Left renal pelvis (tissue), 4 donors: ENCODE measurements at places on chromosomes 7 and 10.

DNA sequence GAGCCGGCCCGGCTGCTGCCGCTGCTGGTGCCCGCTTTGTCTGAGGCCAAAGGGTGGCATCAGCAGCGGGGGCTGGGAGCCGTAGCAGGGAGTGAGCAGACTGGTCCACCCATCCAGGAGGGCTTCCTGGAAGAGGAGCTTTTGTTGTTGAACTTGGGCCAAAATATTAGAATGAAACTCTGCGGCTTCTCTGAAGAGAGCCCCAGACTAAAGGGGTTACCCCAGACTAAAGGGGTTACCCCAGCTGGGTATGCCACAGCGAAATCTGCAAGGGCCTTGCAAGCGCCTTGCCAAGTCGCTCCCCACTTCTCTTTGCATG is 154.7 kb upstream of the ZMIZ1 start:
- DNase-seq = no peak

GRCh38 chr7:871900-872537 is 4.3 kb upstream of the GET4 start:
- DNase-seq = no peak

DNA sequence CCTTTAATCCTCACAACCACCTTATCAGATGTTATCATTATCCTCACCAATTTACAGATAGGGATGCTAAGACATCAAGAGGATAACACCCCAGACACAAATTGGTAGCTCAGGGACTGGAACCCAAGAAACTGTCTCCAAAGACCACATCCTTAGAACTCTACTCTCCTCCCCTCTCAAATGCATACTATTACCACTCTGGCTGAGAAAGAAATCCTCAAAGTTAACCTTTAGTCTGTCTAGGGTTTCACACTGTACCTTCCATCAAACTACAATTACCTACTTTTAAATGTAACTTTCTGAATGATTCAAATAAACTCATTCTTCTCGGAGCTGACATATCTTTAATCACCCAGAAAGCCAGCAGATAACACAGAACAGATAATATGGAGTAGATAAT is 6.6 kb downstream of the EZH2 start:
- no peak for DNase-seq

DNA sequence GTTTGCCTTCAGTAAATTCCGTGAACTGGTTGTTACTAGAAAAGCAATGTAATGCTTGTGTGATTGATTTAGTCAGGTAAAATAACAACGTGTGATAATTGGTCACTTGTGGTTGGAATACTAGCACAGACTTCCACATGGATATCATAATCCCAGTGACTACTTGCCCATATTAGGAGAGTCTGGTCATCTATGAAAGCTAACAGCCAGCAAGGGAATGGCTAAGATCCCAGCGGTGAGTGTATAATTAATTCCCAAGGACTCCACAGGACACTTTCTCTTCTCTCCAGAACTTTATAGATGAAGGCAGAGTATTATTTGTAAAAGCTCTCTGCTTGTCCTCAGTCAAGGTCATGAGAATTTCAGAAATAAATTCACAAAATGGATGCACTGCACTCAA is 662.6 kb upstream of the TEX47 start:
- DNase-seq = no peak
